ENCODE measurements at places on chromosomes 11 and 22.
A peak's percentile ranks its signal among the peaks of the same experiment; 100 is the strongest.

GRCh38 chr11:102438311-102439062 lies 14.1 kb downstream of the TMEM123 start:
- DNase-seq, result no peak

DNA sequence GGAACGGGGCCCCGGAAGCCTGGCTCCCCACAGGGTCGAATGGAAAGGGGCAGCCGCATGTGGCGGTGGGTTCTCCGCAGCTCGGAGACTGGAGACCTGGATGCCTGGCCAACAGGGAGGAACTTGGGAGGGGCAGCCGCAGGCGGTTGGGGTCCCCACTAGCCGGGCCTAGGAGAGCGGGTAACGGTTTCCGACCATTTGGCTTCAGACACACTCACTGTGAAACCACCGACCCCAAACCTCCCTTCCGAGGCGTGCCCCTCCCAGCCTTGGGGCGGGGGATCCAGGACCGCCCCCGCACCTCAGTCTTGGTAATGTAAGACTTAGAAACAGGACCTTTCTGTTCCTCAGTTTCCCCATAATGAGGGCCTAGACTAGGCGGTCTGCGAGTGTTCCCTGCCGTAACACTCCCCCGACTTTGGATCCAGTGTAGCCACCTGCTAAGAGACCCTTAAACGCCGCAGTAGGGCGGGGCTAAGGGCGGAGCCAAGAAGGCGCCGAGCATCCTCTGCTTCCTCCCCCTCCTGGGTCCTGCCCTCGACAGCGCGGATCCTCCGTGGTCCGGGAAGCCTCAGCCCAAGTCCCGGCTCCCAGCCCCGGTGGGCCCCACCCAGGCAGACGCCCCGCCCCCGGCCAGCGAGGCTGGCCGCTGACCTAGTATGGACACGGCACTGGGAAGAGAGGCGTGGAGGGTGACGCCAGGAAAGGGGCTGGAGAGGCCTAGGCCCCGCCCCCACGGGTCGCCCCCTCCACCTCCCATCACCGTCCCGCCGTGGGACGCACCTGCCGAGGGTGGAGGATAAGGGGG lies 1.8 kb upstream of the RASGRP2 start:
- peak; percentile 54 for DNase-seq

DNA sequence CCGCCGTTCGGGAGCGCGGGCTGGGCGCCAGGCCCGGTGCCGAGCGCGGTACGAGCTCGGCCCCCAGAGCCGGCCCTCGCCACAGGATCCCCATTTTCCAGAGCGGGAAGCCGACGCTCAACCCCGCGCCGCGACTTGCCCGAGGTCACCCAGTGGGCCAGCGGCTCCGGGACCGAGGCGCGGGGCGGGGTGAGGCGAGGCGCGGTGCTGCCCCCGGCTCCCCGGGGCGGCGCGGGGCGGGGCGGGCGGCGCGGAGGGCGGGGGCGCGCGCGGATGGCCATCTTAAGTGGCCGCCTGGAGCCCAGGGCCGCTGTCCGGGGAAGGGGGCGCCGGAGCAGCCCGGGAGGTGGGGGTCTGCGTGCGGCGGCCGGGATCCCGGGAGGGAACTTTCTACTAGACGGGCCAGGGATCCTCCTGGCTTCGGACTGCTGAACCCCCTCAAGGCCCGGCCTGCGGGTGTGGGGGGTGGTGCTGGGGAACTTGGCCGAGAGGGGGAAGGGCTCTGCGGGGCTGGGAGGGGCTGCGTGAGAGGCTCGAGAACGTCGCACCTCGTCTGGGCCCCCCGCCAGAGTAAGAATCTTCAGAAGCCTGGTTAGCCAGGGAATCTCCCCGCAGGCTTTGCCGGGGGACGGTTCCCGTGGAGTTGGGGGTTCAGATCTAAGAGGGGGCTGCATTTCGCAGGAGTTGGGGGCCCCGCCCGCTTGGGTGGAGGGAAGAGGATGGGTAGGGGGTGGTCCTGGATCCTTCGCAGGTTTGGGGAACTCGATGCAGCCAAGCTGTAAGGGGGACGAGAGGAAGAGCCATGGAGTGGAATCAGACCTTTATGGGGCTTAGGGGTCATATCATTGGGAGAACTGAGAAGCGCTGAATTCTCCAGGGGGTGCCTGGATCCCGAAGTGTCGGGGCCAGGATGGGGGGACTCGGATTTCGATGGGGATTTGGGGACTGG lies 678 bp upstream of the INPPL1 start:
- DNase-seq, result peak; percentile 72

DNA sequence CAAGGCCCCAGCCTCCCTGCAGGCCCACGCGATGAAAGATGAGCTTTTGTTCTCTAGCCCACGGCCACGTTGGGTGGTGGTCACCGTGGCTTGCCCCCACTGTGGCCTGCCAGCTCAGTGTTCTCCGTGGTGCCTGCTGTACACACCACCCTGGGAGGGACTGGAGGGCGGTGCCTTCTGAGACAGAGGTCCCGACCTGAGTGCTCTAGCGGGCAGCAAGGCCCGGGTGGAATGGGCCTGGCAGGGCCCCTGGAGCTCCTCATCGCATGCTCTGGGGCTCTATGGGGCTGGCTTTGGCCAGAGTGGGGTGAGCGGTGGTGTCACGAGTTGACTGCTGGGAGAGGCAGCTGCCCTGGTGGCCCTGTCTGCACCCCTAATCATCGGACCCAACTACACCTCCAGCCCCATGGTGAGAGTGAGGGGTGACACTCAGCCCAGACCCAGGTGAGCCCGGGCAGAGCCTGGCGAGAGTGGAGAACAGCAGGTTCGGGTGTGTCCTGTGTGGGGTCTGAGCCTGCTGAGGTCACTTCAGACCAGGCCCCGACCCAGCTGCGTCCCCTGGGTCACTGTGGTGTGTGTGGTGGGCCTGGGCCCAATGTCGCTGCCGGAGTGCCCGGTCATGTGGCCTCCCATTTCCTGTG lies 541.9 kb downstream of the TBC1D22A start:
- DNase-seq, result no peak

- DNase-seq, result no peak
Observed at GRCh38 chr11:47606731-47607130, 12.5 kb upstream of the C1QTNF4 start.

DNA sequence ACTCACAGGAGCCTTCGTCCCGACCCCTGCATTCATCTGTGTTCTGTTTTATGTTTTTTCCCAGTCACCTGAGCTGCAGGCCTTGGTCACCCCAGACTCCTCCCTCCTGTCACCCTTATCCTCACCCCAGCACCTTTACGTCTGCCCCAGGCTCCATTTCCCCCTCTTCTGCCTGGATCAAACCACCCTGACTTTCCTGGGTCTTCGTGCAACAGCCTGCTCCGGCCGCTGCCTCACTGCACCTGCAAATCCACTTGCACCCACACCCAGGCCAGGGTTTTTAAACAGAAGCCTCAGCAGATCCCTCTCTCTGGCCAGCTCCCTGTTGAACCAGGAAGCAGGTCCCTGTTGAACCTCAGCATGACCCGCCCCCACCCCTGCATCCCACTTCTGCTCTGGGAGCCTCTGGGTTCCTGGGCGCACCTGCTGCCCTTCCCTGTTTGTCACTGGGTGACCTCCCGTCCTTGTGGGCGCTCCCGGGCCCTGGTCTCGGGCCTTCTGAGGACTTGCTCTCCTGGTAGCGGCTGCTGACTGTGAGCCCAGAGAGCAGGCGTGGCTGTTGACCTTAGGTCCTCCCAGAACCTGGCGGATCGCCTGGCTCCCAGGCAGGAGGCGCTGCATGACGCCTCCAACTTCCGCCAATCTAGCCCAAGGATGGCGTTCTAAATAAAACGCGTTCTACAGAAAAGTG lies 12.8 kb downstream of the MAPK8IP2 start:
- DNase-seq, result no peak

DNA sequence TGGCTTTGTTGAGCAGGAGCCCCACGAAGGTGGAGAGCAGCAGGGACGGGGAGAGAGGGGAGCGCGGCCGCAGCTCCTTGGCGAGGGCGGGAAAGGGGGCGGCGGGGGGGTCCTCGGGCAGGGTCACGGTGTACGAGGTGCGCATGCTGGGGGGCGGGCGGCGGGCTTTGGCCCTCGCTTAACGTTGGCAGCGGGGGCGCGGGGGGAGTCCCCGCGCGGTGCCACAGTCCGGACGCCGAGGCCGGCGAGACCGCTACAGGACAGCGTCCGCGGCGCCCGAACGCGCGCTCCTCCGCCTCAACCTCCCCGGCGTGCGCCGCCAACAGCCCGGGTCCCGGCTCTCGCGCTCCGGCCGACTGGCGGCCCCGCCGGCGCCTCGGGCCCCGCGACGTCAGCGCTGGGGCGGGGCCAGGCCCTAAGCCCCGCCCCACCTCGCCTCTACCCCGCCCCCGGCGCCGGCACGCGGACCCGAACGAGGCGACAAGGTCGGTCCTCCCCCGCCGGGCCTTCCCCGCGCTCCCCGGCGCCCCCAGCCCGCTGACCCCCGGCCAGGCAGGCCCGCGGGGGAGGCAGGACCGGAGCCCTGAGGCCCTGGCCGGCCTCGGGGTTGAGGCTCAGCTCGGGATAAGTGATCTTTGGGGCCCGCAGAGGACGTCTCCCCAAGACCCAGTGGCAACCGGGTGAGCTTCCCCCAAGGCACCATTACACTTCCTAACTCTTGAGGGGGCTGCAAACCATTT lies 17.5 kb downstream of the USP2 start:
- peak; percentile 84 for DNase-seq

DNA sequence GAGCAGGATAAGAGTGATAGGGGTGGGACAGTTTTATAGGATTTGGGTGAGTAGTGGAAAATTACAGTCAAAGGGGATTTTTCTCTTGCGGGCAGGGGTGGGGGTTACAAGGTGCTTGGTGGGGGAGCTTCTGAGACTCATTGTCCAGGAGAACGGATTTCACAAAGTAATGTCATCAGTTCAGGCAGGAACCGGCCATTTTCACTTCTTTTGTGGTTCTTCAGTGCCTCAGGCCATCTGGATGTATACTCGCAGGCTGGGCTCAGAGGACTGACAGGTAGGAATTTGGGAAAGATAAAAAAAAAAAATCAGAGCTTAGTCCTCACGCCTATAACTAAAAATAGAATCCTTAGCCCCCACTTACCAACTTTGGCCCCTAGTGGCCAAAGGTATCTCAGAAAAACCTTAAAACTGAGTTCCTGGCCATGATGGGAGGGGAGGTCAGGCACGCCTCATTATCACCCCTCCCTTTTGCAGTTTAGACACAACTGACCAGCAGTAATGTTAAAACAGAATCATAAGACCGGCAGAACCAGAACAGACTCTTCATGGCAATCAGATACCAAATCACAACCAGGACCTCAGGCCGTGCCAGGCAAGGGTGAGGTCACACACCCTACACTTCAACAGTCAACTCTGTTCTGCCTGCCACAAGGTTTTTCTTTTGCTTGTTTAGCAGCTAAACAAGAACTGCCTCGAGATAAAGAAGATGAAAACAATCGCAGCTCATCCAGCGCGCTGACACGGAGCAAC lies 8.9 kb upstream of the APOBEC3G start:
- DNase-seq, result no peak

GRCh38 chr22:42813501-42813900 lies 43.6 kb downstream of the ARFGAP3 start:
- DNase-seq, result no peak

DNA sequence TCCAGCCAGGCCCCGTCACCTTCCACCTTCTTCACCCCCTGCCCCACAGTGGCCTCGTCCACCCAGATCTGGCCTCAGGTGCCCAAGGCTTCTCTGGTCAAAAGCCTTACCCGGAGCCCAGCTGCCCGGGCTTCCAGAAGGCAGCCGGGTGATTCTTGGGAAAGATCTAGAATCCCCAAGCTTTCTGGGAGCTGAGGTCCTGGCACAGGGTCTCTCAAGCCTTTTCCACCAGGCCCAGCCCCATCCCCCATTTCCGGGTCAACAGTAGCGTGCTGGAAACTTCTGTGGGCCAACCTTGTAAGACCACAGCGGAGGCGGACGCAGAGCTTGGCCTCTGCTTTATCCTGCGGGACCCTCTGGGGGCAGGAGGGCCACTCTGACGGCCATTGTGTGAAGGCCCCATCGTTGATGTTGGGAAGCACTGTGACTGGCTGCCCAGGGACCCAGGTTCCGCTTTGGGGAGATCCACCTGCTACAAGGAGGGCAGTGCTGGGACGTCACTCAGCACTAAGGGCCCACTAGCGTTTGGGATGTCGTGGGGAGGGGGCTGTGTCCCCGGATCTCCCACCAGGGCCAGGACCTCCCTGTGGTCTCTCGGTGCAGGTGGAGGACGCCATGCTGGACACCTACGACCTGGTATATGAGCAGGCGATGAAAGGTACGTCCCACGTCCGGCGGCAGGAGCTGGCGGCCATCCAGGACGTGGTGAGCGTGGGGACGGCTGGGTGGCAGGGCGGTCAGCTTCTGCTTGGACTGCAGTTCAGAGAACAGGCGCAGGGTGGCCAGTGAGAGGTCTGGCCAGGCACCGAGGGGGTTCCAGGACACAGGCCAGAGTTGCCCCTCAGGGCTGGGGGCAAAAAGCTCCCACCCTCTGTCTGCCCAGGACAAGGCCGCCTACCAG lies 11.5 kb downstream of the TSPAN32 start:
- no peak for DNase-seq

DNA sequence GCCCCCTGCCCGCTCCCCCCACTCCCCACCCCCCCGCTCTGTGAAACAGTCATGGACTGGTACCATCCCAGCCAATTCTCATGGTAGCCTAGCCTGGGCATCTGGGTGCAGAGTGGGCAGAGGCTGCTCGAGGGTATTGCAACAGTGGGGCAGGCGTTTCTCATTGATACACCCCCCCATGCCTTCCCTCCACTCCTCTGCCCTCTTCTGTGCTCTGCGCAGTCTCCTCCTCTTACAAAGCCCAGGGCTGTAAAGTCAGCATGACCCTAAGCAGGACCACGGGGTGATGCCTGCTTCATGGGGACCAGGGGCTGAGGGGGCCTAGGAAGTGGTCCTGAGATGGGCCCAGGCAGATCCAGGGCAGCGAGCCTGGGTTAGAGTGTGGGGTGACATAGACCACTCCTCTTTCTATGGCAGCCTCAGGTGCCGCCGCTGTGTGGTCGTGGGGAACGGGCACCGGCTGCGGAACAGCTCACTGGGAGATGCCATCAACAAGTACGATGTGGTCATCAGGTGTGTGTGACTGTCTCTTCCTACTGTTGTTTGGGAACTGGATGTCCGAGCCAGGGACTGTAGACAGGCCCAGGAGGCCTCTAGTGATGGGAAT lies 52.3 kb downstream of the ST3GAL4 start:
- DNase-seq, result no peak

- peak; percentile 68 for DNase-seq
Observed at GRCh38 chr11:124920870-124921609, 2.0 kb downstream of the HEPN1 start.

GRCh38 chr11:119983240-119983732 lies 154.6 kb downstream of the TRIM29 start:
- DNase-seq, result no peak
